ENCODE measurements at places on chromosomes 4 and X.

- DNase-seq = no peak
Measured at GRCh38 chrX:134743091-134743490, 84.8 kb upstream of the PLAC1 start.

GRCh38 chrX:4935846-4936245 is 1222.4 kb upstream of the PRKX start:
- DNase-seq = no peak

DNA sequence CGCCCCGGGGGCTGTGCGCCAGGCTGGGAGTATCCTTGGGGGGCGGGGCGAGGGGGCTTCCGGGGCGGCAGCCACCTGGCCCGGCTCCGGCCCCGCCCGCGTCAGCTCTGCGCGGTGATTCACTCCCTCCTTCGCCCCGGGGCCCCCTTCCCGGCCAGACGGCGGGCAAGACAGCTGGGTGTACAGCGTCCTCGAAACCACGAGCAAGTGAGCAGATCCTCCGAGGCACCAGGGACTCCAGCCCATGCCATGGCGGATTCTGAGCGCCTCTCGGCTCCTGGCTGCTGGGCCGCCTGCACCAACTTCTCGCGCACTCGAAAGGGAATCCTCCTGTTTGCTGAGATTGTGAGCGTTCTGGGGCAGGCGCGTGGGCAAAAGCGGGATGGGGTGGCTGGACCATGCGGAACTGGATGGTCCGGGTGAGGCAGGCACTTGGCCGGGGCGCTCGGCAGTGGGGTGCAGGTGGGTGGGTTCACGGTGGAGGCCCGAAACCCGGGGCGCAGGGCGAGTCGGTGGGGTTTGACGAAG is at the start of gene PLP2:
Gene PLP2 (plus strand): TSS at position 147 of the 528 bp plus-strand sequence. CDS start 103 bp downstream, at position 250.
- peak; percentile 44 for DNase-seq

DNA sequence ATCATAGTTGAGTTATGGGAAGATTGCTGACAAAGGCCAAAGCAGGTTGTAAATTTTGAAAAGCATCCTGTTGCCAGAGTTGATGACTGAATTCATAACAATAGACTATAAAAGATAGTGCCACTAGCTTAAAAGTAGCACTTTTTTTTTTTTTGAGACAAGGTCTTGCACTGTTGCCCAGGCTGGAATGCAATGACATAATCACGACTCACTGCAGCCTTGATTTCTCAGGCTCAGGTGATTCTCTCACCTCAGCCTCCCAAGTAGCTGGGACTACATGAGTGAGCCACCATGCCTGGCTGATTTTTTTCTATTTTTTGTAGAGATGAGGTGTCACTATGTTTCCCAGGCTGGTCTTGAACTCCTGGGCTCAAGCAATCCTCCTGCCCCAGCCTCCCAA is 122.7 kb downstream of the SPOCK3 start:
- no peak for DNase-seq

GRCh38 chrX:47179928-47180255 is 13.7 kb upstream of the UBA1 start:
- DNase-seq = no peak

DNA sequence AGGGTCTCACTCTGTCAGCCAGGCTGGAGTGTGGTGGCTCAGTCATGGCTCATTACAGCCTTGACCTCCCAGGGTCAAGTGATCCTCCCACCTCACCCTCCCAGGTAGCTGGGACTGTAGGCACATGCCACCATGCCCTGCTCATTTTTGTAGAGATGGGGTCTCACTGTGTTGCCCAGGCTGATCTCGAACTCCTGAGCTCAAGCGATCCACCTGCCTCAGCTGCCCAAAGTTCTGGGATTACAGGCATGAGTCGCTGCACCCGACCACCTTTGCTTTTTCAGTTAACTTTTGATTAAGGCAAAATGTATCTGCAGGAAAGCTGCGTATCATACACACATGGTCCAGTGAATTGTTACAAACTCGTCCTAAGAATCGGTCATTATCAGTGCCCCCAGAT is 16.5 kb upstream of the CLCN4 start:
- no peak for DNase-seq

DNA sequence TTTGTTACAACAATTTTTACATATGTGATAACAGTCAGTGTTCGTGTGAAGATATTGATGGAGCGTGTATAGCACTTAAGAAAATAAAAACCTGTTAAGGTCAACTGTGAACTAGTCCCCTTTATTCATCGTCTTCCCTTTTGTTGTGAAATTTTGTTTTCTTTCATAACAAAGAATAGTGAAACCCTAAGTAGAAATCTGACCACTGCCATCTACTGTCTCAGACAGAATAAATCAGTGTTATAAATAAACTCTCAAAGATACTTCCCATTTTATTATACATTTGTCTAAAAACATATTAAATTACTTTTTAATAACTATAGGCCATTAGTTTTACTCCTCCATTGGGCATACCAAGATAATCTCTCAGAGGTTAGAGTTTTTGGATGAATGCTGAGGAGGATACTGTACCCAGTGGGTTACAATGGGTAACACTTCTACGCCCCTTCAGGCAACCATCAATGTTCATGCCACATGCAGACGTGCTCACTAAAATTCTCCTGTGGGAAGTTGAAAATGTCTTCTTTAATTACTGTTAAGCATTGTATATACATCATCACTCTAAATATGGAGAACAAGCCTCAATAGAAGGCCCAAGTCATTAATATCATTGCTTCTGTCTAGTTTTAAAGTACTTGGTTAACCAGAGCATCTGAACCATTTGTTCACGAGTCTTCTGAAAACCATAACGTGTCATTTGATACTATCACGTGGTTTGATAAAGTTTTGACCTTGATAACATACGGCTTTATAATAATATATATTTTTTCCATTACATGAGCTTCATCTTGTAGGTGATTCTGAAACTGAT is 171.2 kb downstream of the TMA16 start:
- no peak for DNase-seq

DNA sequence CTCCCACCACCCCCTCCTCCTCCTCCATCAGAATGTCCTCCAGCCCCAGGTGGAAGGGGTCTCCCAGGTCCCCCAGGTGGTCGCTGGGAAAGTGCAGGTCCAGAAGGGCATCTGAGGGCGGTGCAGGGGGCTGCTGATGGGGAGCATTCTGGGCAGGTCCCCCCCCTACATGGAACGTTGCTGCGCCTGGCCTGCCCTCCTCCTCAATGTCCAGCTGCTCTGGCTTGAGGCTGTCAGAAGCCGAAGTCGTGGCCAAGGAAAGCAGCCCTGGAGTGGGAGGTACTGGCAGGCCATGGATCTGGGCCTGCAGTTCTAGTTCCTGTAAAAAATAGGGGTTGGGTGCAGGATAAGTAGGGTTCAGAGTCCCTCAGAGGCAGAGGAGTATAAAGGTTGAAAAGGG is 12.9 kb downstream of the TFE3 start:
- no peak for DNase-seq

Data from activated CD8-positive, alpha-beta memory T cell treated with anti-CD3 and anti-CD28 coated beads for 4 hours (primary cell).